Stimulated activated CD4-positive, alpha-beta T cell treated with anti-CD3 and anti-CD28 coated beads, Interleukin-1b, Interleukin-23, amount 100 ng/mL, for 4 hours (primary cell): ENCODE measurements at places on chromosomes 4 and X.

GRCh38 chr4:169158861-169159260 is 111.9 kb downstream of the SH3RF1 start:
- DNase-seq, result no peak

DNA sequence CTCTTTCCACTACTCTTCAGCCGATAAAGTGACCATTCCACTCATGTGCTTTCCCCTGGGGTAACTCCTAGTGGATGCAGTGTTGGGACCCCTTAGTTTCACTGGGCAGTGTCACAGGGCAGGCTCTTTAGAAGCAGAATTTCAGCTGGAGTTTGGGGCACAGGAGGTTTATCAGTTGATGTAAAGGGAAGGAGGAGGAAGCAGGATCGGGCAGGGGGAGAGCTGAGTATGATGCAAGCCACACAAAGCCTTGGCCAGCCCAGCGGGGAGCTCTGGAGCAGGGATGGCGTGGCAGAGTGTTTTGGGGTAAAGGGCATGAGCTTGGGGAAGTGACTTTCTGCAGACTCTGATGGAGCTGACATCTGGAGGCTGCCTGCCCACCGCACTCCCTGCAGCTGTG is 19.3 kb downstream of the WDR13 start:
- DNase-seq, result no peak

GRCh38 chrX:46791927-46792809 is 33.2 kb upstream of the SLC9A7 start:
- DNase-seq, result no peak

DNA sequence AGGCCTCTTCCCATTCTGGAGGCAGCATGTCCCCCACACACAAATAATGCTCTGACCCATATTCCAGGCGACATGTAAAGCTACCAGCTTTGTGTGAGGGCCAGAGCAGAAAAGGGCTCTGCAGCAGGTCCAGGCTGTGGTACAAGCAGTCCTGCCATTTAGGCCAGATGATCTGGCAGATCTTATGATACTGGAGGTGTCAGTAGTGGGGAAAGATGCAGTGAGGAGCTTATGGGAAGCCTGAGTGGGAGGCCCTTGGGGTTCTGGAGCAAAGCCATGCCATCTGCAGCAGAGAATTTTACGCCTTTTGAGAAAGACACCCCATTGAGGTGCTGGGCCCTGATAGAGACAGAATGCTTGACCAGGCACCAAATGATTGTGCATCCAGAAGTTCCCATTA is 7.7 kb downstream of the SYN1 start:
- no peak for DNase-seq

DNA sequence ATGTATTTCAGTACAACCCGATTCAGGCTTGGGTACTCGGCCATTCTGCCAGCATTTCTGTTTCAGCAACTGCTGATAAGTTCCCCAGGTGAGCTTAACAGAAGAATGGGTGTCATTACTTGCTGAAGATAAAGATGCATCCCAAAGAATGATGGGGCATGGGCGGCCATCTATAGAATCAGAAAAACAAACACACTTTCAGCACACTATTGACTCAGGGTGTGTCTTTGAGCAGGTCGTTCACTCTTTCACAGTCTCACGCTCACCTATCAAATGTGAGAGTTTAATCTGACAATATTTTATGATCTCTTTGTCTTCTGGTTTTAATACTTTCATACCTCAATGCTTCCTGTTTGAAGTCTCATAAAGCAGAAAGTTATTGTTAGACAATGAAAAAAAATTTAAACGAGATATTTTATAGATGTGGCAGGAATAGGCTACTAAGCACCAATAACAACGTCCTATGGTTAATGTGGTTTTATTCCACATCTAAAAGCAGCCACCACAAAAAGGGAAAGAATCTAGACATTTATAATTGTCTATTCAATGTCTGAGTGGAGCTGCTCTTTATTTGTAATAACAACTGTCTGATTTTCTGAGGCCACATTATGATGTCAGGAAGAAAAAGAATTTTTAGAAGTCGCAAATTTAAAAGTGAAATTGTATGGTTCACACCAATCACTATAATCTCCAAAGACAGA is 17.0 kb downstream of the GASK1B start:
- no peak for DNase-seq

GRCh38 chrX:125289920-125290319 is 29.8 kb upstream of the TEX13C start:
- no peak for DNase-seq

- DNase-seq, result no peak
Measured at GRCh38 chrX:17986977-17987376, 125.9 kb upstream of the RAI2 start.

GRCh38 chr4:128376303-128376702 is 88.7 kb upstream of the PGRMC2 start:
- DNase-seq, result no peak
